ENCODE measurements at places on chromosomes 12 and 14.

DNA sequence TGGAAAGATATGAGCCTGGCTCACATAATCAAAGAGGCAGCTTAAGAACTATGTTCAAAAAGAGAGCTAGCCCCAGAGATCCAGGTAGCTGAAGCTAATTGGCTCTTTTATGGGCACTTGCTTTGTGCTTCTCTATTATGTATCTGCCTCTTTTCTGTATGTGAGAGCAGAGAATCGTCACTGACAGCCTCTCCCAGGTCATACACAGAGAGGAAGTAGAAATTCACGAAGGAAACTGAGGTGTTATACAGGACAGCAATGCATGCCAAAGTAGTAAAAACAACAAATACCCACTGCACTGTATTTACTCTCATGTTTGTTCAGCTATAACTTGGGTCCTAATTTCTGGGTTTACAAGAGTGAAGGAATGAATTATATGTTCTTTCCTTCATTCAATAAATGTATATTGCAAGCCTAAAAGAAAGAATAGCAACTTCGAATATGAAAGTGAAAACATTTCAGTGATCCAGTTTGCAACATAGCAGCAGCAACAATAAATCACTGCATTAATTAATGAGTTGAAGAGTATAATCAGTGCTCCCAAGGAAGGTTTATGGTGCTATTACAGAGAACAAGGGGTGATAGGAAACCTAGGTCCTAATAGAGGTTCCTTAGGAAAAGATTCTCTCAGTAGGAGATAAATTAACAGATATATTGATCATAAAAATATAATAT is 47.1 kb upstream of the ATXN7L3B start:
- peaks cover 7% of the 10 kb centered on the region for H3K4me1 ChIP-seq
- no peaks in the 10 kb centered on the region for H3K27me3 ChIP-seq
- peak overlapping the region; percentile 69 for H3K4me3 ChIP-seq
- H3K27ac ChIP-seq = no peak overlapping the region
- no peaks in the 10 kb centered on the region for H3K36me3 ChIP-seq

GRCh38 chr12:104551-105081 is 38.0 kb downstream of the IQSEC3 start:
- peaks cover 4% of the 10 kb centered on the region for H3K27me3 ChIP-seq
- H3K36me3 ChIP-seq = no peaks in the 10 kb centered on the region
- H3K27ac ChIP-seq = no peak overlapping the region
- H3K4me1 ChIP-seq = peaks cover 9% of the 10 kb centered on the region

DNA sequence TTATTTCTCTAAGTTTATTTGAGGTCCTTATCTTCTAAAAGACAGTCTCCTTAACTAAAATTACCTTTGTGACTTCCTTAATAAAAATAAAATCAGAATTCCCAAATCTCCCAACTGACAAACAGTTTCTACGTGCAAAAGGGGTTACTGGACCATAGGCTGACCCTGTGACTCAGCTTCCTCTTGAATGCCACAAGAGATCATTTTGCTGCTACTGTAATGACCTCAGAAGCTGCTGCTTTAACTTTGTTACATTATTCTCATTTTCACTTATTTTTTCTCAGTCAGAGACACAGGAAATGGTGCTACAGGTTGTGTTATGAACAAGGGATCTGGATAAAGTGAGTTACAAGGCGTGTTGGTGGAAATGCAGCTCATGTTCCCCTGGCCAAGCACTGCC is 132.2 kb upstream of the TMTC2 start:
- no peak overlapping the region for H3K27ac ChIP-seq
- H3K36me3 ChIP-seq = no peaks in the 10 kb centered on the region
- H3K27me3 ChIP-seq = no peaks in the 10 kb centered on the region
- H3K4me1 ChIP-seq = no peaks in the 10 kb centered on the region
- DNase-seq = no peak
- H3K4me3 ChIP-seq = no peak overlapping the region

DNA sequence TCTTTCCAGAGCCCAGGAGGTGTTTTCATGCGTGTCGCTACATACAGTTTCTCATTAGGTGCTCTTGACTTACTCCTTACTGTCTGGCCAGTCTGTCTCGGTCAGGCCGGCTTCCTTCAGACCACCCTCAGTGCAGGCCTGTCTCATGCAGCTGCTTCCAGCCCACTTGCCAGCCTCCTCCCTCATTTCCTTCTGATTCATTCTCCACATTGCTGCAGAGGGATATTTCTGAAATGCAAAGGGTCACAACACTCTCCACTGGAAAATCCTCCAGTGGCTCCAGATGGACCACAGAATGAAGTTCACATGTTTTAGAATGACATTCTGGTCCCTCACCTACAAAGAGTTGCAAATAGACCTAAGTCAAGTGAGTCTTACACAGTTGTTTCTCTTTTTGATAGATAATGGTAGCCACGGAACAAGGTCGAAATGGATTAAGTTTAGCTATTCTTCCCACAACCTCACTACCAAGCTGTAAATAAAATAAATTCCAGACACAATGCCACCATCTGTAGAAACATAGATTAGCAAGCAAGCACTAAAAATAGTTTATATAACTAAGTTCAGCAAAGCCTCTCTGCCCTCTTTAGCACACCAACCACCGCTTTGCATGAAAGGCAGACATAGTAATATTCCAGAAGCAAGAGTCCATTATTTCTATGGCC is 146.9 kb downstream of the ESR2 start:
- no peak for DNase-seq
- no peak overlapping the region for H3K4me3 ChIP-seq
- peaks cover 27% of the 10 kb centered on the region for H3K36me3 ChIP-seq
- H3K27ac ChIP-seq = no peak overlapping the region
- H3K4me1 ChIP-seq = no peaks in the 10 kb centered on the region

GRCh38 chr14:61599942-61600341 is 95.4 kb upstream of the HIF1A start:
- DNase-seq = no peak
- H3K4me1 ChIP-seq = peaks cover 36% of the 10 kb centered on the region
- H3K27me3 ChIP-seq = no peaks in the 10 kb centered on the region
- no peak overlapping the region for H3K27ac ChIP-seq
- H3K36me3 ChIP-seq = peaks cover 9% of the 10 kb centered on the region
- no peak overlapping the region for H3K4me3 ChIP-seq

GRCh38 chr12:94594443-94594825 is 55.9 kb downstream of the TMCC3 start:
- no peak overlapping the region for H3K27ac ChIP-seq
- peaks cover 8% of the 10 kb centered on the region for H3K27me3 ChIP-seq
- no peaks in the 10 kb centered on the region for H3K4me1 ChIP-seq

Measured in activated naive CD8-positive, alpha-beta T cell treated with anti-CD3 and anti-CD28 coated beads, Interleukin-2, amount 10 ng/mL, durations not matched to agents 7 days and 5 days (primary cell).